NCI-H1436 treated with DMSO at 0.1 percent for 48 hours (cell line): ENCODE measurements at places on chromosomes 13 and 19.

GRCh38 chr13:48741377-48741776, 87.6 kb downstream of the CYSLTR2 start:
- DNase-seq: no peak

GRCh38 chr19:4598712-4599111, 39.2 kb upstream of the SEMA6B start:
- no peak for DNase-seq

GRCh38 chr13:97367016-97367822, 66.8 kb upstream of the RAP2A start:
- no peak for DNase-seq

DNA sequence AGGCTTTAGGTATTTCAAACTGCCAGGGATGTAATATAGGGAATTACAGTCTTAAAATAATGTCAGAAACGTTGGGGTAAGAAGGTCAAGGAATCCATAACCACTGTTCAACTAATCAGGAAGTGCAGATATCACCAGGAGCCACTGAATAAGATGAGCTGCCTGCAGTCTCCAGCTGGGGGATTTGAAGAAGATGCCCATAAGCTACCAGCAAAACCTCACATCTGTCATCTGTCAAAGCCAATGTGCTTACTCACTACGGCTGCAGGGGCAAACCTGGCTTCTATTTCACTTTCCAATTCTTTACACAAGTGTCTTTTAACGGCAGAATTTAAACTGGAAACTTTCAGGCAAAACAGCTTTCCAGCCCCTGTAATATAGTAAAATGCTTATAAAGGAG, 1410.1 kb upstream of the ATXN8OS start:
- no peak for DNase-seq

DNA sequence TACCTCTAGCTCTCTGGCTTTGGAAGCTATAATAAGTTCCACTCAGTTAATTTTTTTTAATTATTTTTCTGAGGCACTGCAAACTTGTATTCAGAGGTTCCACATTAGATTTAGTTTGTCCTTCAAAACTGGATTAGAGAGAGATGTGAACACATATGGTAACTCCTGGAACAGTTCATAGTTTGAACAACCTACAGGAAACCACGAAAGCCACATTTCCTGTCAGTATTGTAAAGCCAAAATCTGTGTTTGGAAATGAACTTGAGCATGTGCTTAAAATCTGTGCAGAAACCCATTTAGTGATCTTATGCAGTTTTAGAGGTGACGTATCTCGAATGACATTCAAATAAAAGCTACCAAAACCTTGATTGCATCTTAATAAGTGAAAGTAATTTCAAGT, 1952.0 kb downstream of the OLFM4 start:
- DNase-seq: no peak

DNA sequence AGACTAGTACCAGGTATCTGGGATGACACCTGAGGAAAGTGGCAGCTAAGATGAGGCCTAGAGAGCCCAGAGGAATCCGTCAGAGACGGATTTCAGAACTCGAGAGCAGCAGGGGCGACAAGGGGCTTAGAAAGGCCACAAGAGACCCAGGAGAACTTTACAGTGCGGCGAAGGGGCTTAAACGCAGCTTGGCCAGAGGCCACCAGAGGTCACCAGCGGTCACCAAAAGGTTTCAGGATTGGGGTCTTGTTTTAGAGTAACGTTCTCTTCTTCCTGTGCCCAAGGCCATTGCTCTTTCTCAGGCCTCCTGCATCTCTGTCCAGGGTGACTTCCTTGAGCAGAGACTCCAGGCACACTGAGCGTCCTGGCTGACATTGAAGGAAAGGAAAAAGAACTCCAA, 2.2 kb downstream of the ZSCAN22 start:
- no peak for DNase-seq

GRCh38 chr13:92387245-92387644, 839.4 kb upstream of the GPC6 start:
- no peak for DNase-seq

GRCh38 chr13:21011378-21011777, 50.0 kb downstream of the LATS2 start:
- DNase-seq: no peak

DNA sequence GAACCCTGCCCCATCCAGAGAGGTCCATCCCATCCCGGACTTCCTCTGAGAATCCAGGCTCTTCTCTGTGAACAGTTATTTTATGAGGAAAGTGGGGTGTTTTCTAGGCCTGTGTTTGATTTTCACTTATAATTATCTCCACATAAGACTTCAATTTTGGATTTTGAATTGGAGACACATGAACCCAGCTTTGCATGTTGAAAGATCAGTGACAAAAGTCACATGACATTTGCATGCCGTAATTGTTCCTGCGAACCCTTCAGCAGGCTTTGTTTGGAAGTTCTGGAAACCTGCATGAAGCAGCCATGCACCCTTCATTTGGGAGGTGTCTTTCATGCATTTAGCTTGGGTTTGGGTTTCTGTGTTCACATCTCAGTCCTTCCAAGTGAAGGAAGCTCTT, 44.9 kb upstream of the ZNF536 start:
- no peak for DNase-seq

DNA sequence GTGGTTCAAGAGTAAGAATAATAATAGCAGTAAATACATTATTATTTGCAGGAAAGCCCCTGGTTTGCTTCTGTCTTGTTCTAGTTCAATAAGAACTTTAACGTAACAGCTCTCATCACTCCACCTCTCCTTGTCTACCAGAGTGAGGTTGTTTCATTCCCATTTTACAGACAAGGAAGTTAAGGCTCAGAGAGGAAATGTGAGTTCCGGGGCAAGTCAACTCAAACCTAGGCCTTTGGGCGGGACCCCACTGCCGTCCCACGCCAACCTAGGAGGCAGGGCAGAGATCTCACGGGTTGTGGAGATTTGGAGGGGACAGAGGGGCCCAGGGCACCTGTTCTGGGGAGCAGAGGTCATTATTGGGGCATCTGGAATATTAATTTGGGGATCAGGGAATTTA, 1.5 kb downstream of the MAP4K1 start:
- no peak for DNase-seq

DNA sequence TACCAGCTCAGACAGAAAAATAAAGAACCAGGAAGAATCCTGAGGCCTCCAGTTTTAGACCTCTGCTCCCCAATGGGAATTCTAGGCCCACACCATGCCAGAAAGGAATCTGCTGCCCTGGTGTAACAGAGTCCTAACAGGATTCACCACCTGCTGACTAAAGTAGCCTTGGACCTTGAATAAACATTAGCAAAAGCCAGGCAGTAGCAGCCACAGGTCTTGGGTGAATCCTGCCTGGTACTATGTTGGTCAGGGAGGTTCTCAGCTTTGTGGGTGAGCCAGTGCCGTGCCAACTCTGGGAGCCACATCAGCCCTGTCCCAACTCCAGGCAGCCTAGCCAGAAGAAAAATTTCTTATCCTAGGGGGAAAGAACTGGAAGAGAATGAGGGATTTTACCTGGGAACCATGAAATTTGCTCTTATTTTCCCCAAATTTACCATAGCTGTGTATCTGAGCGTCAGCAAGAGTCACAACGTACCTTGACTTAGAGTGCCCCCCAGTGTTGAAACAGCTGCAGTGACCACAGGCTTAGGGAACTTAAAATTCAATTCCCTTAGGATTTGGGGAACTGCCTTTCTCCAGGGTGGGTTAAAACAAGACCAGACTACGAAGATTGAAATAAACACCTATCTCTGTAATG, 1895.6 kb upstream of the PRR20A start:
- DNase-seq: no peak

GRCh38 chr13:31898378-31899071, 133.0 kb upstream of the FRY start:
- DNase-seq: no peak

DNA sequence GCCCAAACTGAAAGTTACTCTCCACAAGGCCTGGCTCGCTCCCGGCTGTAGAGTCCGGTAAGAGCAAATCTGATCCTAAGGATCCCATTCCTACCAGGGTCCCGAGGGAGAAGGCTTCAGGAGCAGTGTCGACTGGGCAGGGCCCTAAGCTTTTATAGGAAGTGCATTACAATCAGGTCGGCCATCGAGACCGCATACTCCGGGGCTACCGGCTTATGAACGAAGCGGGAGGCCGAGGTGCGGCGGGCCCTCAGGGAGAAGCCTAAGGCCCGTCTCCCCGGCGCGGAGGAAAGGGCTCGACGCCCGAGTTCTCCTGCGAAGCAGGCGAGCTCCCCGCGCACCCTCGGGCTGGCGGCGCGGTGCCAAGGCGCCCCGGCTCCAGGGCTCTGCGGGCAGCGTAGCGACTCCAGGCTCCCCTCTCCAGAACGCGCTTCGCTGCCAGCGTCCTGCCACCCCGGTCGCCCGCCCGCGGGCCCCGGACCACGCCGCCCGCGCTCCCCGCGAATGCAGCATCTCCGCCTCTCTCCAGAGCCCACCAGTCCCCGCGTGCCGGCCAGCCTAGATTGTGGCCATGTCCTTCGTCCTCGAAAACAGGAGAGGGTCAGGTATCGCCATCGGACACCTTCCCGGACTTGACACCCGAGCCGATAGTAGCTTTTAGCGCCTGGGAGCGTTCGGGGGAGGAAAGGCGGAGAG, 1.4 kb downstream of the EFNB2 start:
- no peak for DNase-seq

DNA sequence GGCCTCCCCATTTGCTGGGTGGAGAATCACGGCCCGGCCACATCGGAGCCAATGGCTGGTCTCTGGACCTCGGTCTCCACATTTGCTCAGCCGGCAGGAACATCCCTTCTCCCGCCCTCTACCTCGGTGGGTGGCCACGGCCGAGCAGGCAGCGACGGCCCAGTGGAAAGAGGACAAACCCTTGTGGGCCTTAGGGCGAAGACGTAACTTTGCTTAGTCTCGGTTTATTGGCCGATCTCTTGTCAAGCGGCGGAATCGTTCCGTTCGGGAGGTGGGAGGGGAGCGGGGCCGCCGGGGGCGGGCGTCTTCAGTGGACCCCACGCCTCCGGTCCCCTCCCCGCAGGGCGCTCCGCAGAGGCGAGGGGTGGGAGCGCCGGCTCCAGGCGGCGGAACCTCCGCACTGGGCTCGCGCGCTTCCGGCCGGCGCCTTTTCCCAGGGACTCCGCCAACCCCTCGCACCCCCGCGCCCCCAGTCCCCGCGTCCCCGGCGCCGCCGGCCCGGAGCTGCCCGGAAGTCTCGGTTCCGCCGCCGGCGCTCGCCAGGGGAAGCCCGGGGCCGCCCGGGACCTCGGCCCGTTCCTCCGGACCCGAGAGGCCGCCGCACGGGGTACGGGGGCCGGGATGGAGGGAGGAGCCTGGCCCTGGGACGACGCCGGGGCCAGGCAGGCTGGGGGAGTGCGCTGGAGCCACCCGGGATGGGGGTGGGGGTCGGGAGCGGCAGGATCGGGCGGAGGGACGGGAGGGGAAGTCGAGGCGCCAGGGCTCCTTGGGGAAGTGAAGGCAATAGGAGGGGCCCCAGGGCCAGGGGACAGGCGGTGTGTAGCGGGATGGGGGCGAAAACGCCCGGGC, at the start of gene ZNF580:
Gene ZNF580 (plus strand): TSS at position 426 of the 849 bp plus-strand sequence. CDS start 1,507 bp downstream, outside the sequence.
- no peak for DNase-seq

DNA sequence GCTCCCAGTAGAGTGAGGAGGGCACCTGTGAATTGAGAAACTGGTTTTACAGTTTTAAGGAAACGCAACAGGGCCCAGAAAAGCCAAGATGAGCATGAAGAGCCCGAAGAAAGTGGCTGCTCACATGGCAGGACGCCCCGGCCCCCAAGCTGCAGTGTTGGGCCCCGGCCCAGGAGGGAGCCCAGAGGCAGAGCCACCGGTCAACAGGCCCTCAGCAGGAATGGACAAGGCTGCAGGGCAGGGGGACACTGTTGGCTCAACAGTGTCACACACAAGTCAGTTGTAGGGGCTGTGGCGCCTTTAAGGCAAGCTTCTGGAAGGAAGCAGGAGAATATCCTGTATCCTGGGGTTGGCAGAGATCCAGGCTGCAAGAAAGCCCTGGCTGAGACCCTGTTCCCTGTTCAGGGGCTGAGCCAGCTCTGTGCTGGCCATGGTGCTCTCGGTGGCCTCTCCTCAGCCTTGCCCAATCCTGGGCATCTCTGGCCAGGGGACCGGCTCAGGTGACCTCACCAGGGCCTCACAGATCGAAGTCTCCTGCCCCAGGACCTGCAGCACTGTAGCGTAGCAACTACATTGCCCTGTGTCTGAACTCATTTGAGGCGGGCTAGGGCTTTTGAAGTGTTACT, 28.0 kb downstream of the UPF1 start:
- no peak for DNase-seq

DNA sequence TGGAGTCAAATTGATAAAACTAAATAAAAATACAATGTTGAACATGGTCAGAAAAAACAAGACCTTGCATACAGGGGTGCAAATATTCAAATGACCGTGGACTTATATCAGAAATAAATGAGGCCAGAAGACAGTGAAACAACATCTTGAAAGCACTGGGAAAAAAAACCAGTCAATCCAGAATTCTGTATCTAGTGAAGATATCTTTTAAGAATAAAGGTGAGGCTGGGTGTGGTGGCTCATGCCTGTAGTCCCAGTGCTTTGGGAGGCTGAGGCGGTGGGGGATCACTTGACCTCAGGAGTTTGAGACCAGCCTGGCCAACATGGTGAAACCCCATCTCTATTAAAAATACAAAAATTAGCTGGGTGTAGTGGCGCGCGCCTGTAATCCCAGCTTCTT, 15.2 kb upstream of the CEBPA start:
- no peak for DNase-seq

DNA sequence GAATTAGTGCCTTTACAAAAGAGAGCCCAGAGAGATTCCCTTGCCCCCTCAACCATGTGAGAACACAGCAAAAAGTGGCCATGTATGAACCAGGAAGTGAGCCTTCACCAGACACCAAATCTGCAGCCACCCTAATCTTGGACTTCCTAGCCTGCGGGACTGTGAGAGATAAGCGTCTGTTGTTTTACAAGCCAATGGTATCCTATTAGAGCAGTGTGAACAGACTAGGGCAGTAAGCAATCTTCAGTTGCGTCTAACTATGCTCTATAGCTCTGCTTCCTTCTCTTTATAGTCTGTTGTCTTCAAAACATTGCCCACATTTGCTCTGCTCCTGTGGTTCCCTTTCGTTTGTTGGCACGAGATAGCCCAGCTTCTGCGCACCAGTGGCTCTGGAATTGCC, 109.5 kb upstream of the FNDC3A start:
- DNase-seq: no peak

DNA sequence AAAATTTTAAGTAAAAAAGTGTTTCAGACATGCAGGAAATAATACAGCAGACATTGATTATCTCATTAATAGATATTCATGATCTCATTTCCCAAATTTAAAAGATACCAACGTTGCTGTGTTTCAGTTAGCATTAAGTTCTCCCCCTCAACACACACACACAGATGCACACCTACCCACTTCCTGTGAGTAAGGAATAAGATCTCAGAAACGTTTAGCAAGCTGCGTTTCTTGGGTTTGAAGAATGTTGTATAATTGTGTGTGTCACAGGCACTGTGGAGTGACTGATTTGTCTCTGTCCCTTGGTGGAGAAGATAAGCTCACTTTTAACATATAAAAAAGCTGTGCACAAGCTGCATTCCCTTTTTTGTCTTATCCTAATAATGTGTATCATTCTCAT, 196.8 kb downstream of the PDS5B start:
- no peak for DNase-seq
